Stimulated activated CD8-positive, alpha-beta memory T cell treated with anti-CD3 and anti-CD28 coated beads, Interleukin-4, amount 100 ng/mL, for 1 hour (primary cell): ENCODE measurements at places on chromosomes 4 and X.

- no peak for DNase-seq
Observed at GRCh38 chr4:31929676-31930345, 1209.6 kb downstream of the PCDH7 start.

GRCh38 chr4:78150543-78150864 is 93.4 kb downstream of the FRAS1 start:
- no peak for DNase-seq

DNA sequence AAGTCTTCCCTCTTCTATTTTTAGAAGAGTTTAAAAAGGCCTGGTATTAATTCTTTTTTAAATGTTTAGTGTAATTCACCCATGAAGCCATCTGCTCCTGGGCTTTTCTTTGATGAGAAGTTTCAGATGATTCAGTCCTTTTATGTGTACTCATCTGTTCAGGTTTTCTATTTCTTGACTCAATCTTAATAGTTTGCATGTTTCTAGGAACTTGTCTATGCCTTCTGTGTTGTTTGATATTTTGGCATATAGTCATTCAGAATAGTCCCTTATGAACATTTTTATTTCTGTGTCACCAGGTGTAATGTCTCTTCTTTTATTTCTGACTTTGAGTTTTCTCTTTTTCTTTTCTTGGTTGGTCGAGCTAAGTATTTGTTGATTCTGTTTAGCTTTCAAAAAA is 20.2 kb upstream of the IL2 start:
- DNase-seq = no peak

- no peak for DNase-seq
Observed at GRCh38 chrX:25206778-25207177, 191.0 kb upstream of the ARX start.

- no peak for DNase-seq
Observed at GRCh38 chr4:23384741-23385140, 505.1 kb downstream of the PPARGC1A start.

- no peak for DNase-seq
Observed at GRCh38 chr4:33025236-33025635, 2305.1 kb downstream of the PCDH7 start.

- no peak for DNase-seq
Observed at GRCh38 chr4:108636246-108636645, 14.2 kb upstream of the OSTC start.

- DNase-seq = no peak
Observed at GRCh38 chr4:94650690-94651089, 107.1 kb upstream of the BMPR1B start.

GRCh38 chrX:39605183-39605582 is 492.6 kb downstream of the BCOR start:
- DNase-seq = no peak

GRCh38 chrX:112834031-112834845 is 6.4 kb downstream of the AMOT start:
- DNase-seq = no peak

DNA sequence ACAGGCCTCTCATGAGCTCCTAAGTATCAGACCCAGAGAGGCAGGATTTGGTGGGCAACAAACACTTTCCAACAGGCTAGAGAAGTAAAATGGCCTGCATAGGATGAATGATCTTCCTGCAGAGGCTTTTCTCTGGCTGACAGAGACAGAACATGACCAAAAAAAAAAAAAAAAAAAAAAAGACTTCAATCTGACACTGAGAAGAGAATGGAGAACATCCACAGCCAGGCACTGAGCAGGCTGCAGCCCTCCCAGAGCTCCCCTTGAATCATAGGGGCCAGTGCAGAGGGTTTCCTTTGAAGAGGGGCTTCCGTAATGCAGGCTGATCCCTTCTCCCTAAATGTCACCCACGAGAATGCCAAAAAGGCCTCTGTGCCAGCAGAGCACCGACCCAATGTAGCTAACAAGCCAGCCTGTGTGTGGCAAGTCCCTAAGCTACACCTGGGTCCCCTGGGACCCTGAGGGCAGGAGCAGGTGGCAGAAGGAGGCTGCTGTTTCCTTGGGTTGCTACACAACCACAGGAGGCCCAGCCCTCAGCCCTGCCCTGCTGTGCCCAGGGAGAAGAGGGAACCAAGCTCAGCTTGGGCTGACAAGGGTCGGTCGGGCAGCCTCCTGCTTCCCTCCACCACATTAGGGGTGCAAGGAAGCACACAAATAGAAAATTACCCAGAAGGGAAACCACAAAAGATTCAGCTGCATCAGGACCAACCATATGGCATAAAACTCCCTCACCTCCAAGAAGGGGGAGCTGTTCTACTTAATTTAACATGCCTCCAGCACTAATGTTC is 55.6 kb downstream of the MAP7D2 start:
- no peak for DNase-seq

DNA sequence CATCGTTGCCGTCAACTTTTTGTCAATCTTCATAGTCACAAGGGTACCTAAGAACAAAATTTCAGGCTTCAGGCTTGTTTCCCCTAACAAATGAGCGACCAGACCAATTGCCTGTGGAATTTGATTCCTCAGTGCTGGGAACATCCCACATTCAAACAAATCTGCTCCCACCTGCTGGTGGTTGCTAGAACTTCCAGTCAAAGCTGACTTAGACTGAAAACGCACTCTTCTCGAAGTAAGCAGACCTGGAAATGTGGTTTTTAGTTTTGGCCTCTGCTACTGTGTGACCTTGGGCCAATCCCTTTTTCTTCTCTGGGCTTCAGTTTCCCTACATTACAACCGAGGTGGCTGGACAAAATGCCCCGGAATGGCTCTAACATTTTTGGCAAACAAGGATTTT is 1.8 kb upstream of the GABRQ start:
- no peak for DNase-seq

DNA sequence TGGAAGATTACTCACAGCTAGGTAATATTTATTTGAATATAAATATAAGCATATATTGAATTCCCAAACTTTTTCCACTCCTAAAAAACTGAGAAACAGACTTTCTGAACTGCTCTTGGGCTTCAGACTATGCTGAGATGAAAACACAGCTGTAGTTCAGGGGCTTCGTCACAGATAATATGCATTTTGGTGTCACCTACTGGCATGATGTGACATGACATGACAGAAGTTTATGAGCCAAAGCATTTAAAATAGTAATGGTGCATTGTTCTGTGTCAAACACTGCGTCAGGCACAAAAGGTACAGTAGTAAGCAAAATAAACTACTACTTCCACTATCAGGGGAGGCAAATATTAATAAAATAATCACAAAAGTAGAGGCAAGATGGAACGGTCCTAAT is 171.3 kb downstream of the BTC start:
- DNase-seq = no peak

GRCh38 chrX:1492421-1493012 is 39.8 kb upstream of the ASMTL start:
- DNase-seq = no peak

DNA sequence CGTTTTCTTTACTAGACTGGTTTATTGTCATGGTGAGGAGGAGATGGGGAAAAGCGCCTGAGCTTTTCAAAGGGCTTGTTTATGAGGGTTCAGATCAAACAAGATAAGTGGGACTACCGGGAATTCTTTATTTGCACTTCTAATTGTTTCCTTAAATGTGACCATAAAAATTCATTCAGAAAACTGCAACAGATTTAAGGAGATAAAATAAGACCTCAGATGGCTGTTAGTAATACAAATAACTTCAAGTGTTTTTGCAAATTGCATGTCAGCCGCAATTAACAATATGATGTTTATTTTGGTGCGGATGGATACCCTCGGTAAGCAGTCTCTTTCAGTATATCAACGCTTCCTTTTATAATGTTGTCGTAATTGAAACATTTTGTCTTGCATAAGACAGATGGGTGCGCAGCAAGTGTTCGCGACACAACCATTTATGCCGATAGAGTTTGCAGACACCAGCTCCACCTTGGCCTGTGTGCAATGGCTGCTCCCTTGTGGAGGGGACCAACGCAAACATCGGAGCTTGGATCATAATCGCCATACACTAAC is 151.0 kb downstream of the C4orf33 start:
- DNase-seq = no peak

GRCh38 chr4:81684352-81684751 is 212.6 kb upstream of the RASGEF1B start:
- no peak for DNase-seq

GRCh38 chrX:111095974-111096895 is at the start of gene PAK3:
PAK3 (plus strand) TSS chrX:111096191; CDS start chrX:111123104, 26,913 bp downstream.
- DNase-seq = no peak

- no peak for DNase-seq
Observed at GRCh38 chr4:158572608-158573007, 50.9 kb downstream of the RXFP1 start.

- DNase-seq = no peak
Observed at GRCh38 chr4:141497627-141498026, 138.8 kb upstream of the IL15 start.

GRCh38 chrX:68286980-68287379 is 146.3 kb downstream of the OPHN1 start:
- DNase-seq = no peak

DNA sequence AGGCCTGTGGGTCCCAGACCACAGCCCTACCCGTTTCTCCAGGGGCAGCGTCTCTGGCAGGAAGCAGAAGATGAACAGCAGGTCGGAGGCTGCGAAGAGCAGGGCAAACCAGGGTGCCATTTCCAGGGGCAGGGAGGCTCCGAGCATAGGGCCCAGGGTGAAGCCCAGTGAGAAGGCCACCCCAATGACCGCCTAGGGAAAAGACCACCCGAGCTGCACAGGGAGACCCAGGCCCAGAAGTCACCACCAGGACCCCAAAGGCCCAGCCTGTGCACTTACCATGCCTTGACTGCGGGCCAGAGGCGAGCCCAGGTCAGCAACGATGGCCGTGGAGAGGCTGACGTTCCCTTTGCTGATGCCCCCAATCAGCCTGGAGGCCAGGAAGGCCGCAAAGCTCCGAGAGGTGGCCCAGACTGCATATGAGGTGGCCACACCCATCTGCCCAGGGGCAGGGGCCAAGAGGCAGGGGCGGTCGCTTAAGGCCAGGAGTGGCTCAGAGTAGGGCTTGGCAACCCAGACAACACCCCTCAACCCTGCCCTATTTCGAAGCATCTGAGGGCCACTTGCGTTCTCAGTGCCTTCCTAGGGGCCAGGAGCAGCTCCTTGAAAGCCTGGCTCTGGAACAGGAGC is 30.8 kb downstream of the NOP14 start:
- DNase-seq = no peak
